ENCODE measurements at places on chromosomes 6 and 20.

DNA sequence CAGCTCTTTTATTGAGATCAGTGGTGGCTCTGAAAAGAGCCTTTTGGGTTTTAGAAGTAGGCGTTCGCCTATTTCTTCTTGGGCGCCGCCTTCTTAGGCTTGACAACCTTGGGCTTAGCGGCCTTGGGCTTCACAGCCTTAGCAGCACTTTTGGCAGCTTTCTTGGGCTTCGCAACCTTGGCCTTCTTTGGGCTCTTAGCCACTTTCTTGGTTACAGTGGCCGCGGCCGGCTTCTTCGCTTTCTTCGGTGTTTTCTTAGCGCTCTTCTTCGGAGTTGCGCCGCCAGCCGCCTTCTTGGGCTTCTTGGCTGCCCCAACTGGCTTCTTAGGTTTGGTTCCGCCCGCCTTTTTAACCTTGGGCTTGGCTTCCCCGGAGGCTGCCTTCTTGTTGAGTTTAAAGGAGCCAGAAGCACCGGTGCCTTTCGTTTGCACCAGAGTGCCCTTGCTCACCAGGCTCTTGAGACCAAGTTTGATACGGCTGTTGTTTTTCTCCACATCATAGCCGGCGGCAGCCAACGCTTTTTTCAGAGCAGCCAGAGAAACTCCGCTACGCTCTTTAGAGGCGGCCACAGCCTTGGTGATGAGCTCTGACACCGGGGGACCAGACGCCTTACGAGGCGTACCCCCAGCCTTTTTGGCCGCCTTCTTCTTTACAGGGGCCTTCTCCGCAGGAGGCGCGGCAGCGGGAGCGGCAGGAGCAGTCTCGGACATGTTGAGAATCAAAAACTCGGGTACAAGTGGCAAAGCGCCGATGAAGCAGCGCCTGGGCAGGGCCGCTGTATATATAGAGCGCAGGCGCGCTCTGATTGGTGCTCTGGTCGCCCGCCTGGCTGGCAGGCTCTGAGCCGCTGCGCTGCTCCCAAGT is 31.3 kb upstream of the HFE start:
- DNase-seq, result peak; percentile 94

- DNase-seq, result no peak
Observed at GRCh38 chr20:38663660-38664059, 60.6 kb upstream of the SLC32A1 start.

DNA sequence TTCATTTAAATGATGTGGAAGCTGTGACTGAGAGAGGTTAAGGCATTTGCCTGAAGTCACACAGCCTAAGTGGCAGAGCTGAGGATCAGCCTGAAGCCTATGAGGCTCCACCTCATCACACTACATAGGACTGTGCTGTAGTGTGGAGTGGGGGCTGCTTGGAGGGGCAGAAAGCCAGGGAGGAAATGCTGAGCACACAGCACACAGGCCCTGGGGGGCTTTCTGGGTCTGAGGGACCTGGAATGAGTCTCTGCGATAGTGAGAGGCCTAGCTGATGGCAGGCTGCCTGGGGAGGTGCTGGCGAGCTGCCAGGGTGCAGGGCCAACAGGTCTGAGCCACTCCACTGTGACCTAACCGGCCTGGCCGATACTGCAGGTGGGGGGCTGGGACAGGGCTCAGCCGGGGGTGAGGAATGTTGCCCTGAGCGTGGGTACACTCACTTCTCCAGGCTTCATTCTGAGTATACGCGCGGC is 2.2 kb upstream of the ARHGAP40 start:
- peak; percentile 32 for DNase-seq

DNA sequence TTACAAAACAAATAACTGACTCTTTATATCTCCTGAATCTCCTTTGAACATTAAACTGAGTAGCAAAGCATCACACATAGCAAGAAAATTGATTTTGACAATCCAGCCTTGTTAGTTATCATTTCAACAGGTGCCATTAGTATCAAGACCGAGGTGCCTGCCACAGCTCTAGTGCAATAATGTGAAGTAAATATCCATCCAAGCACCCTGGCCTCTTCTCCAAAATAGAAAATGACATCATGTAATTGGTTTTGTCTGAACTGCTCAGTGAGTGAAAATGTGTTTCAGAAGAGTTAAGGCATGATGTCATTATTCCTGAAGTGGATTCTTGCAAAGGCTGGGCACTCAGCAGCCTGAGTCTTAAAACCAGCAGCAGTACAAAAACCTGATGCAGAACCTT is 341.4 kb downstream of the PLCB1 start:
- DNase-seq, result no peak

- no peak for DNase-seq
Observed at GRCh38 chr20:49769048-49769581, 43.5 kb upstream of the SLC9A8 start.

- DNase-seq, result no peak
Observed at GRCh38 chr6:130997061-130997753, 65.8 kb downstream of the EPB41L2 start.

DNA sequence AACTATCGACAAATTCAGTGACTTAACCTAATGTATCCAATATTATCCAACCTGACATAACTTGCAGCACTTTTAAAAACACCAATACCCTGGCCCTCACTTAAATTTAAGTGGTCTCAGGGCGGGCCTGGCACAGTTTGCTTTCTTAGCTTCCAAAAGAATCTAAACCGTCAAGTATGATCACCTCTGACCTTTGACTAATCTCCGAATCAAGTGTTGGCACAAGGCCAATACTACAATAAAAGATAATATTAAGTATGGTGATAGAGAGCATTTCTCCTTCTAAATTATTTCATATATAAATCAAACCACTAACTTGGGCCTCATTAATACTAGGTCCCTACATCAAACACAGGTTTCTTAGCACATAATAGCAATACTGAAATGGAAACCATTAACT is 153.0 kb downstream of the PTPRK start:
- DNase-seq, result no peak

DNA sequence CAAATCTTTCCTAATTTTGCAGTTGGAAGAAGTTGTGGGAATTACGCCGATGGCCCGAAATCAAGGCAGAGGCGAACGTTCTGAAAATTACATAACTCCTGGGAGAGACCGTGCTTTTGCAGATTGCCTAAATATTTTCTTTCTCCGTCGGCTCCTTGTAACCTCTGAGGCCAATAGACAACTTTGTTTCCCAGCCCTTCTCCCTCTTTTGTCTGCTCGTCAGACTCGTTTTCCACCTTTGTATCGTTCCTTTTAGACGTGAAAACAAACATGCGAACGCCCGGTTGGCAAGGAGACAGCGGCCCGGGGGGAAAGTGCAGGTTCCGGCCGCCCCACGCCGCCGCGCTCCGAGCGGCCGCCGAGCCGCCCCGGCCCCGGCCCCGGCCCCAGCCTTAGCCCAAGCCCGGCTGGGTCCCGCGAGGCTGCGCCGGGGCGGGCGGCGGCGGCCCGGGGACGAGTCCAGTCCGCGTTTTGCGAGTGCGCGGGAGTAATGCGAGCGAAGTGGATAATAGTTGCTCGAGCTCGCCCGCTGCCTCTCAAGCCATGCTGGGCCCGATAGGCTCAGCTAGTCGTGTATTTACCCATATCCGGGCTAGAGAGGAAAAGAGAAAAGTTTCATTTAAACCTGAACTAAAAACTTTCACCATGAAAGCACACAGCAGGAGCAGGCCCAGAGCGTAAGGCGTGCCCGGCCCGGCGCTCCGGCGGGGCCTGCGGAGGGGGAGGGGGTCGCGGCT is at the start of gene ARID1B:
ARID1B (plus strand) TSS at position 539 of the 737 bp plus-strand sequence. CDS start 303 bp downstream, outside the sequence.
- peak; percentile 90 for DNase-seq

DNA sequence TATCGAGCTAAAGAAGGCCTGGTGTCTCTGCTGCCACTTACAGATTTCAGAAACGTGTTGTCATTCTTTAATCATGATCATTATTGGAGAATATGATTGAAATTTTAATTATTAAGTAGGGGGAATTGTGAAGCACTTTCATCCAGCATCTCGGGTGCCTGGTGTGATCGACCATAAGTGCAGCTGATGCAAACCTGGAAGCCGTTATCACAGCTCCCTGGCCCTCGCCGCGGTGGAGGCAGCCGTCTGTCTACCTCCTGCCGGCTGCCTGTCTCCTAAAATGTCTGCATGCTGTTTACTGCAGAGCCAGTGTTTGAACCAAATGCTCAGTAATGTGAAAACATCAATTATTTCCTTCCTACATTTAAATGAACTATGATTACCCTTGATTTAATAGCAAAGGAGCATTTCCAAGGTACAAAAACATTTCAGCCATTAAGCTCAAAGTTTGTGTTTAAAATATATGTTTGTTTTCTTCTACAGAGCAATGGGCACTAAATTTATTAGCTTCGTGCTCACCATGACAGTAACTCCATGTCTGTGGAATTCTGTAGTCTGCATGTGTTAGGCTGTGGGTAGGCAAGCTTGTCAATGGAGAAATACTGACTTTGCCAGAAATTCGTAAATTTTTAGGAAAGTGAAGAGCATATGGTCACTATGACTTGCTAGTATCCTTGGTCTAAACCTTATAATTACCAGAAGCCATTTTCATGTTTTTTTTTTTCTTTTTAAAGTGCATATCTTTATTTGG is 184.5 kb upstream of the AGPAT4 start:
- no peak for DNase-seq

DNA sequence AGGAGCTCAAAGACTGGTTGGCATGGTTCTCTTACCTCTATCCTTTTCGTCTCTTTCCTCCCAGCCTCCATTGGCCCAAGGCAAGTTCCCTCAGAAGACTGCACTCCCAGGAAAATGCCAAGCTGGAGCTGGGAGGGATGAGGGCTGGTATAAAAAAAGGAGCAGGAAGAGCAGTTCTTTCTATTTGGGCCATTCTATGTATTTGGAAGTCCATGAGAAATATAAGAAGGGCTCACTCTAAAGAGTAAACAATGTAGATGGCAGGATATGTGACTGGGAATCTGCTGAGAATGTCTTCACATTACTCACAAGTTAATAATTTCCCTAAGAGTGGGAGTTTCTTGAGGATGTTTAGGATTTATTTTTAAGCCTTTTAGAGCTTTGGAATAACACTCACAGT is 36.6 kb upstream of the ADTRP start:
- DNase-seq, result no peak

DNA sequence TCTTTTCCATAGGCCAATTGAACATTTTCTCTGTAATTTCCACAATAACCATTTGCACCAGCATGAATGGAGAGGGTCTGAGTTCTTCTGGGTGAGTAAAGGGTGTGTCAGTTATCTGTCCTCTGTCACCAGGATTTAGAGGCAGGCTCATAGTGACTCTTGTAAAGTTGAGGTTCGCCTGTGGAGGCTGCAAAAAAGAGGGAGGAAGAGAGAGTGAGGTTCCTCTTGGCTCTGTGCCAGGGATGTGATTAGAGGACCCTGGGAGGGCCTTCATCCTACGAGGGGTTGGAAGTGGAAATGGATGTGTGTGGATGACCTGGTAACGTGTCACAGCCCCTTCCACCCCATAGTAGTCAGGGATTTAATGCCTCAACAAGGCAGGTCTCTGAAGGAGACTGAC is 242.0 kb downstream of the ESR1 start:
- no peak for DNase-seq

DNA sequence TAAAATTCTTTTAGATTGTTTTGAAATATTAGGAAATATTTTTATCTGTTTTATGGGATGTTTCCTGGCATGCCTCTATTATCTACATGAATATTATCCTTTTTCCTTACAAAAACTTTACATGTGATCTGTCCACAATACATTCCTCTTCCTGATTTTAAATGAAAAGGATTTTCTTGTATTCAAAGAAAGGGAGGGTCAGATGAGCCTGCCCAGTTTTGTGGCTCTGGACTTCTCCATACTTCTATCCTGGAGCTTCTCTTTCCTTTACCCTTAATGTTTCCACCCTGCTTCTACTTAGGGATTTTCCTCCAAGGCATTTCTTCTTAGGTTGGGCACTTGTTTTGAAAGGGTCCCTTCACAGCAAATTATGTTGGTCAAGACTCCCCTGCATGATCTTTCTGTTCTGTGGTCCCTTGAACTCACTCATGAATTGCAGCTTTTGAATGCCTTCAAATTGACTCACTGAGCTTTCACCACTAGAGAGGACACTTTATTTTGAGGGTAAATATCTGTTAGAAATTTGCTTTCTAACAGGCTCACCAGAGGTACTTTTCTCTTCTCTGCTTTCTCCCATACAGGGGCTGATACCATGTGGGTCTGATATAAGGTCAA is 104.9 kb downstream of the CENPW start:
- no peak for DNase-seq

DNA sequence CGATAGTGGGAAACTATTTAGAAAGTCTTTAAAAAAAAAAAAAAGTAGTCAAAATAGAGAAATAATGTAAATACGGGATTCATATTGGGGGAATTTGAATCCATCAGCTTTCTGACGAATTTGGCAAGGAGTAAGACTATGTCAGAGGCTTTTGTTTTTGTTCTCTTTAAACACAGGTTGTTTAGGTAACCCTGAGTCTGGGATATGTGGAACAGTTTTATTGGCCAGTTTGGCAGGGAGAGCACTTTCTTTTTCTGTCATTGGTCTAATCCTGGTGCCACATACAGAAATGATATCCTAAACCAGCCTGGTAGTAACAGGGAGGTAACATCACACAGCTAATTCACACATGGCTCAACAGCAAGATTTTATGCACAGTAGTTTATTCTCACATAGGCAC is 27.7 kb downstream of the HAO1 start:
- DNase-seq, result no peak

DNA sequence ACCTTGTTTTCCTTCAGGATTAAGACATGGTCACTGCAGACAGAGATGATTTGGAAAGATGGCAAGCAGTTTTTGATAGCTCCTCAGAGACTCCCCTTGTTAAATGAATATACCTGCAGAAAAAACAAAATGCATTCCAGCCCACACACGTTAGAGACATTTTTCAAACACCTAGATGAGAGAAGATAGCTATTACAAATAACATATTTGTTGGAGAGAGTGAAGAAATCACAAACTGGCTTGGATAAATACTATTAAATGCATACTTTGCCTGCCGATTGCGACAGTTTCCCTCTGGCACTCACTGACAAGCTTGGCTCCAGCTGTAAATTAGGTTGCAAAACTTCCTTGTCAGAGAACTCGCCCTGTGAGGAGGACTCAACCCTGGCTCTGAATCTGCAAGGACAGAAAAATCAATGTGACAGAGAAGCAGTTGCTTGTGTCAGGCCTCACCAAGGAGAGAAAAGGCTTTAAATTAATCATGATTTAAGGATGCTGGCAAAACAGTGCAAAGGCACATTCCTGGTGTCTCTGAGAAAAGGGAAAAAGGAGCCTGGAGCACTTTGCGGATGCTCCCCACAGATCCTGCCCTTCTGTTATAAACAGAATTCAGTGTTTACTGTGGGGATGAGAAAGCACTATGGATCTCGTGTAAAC is 423.7 kb upstream of the MARCKS start:
- DNase-seq, result peak; percentile 35

- DNase-seq, result no peak
Observed at GRCh38 chr6:13203145-13203544, 125.2 kb downstream of the TBC1D7 start.

- no peak for DNase-seq
Observed at GRCh38 chr6:54404791-54405190, 96.5 kb downstream of the TINAG start.

DNA sequence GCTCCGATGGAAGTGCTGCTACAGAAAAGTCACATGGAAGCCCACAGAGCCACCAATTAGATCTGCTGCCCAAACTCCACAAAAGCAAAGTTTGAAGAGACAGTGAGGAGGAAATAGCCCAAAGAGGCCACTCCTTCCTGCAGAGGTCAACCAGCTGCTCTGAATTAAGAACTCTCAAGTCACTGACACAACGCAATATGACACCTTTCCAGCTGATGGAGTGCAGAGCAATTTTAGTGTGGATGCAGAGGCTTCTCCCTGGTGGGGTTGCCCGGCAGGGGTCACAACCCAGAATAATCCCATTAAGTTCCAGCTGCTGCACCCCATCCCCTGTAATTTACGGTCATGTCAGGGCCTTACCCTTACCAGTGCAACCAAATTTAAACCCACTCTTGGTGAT is 361.9 kb upstream of the JARID2 start:
- peak; percentile 37 for DNase-seq
